ENCODE measurements at places on chromosomes 6 and 20.
A peak's percentile ranks its signal among the peaks of the same experiment; 100 is the strongest.

- DNase-seq = no peak
Observed at GRCh38 chr20:49984426-49985153, 1.8 kb downstream of the SNAI1 start.

GRCh38 chr20:14950633-14951032 is 613.2 kb upstream of the FLRT3 start:
- DNase-seq = no peak

GRCh38 chr20:17624070-17624469 is 54.2 kb downstream of the DSTN start:
- DNase-seq = no peak

DNA sequence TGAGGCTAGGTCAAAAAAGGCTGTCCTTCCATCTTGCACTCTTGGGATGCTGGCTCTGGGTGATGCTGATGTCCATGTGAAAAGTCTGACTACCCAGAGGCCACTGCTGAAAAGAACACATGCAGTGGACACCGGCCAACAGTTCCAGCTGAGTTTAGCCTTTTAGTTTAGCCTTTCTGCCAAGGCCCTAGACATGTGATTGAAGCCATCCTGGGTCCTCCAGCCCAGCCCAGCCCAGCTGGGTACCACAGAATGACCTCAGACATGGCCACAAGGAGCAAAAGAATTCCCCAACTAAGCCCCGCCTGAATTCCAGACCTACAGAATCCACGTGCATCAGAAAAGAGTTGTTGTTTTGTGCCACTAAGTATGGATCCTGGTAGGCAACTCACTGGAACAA is 17.4 kb downstream of the PIGT start:
- DNase-seq = peak; percentile 63

DNA sequence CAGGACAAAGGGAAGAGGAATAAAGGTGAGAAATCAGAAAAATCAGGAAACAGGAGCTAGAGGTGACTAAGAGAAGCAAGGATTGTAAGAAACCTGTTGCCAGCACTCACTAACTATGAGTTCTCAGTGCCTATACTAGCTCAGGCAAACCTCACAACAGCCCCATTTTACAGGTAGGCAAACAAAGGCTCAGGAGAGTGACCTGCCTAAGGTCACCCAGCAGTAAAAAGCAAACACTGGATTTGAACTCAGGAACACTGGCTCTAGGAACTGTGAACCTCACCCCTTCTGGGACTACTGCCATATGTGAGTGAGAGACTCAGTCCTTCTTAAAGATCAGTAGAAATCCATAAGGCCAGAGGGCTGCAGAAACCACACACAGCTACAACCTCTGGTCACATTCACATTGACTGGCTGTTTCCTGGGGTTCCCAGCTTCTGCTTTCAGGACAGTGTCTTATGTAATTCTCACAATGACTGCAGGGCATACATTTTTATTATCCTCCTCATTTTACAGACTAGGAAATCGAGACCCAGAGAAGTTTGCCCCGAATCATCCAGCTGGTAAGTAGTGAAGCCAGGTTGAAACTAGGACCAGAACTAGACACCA is 80.7 kb upstream of the MAFB start:
- DNase-seq = no peak

- no peak for DNase-seq
Observed at GRCh38 chr6:40849546-40849945, 189.5 kb downstream of the UNC5CL start.

GRCh38 chr6:113306552-113307145 is 550.5 kb upstream of the MARCKS start:
- no peak for DNase-seq

- no peak for DNase-seq
Observed at GRCh38 chr6:48429021-48429420, 318.0 kb upstream of the PTCHD4 start.

GRCh38 chr20:25297141-25297905 is 49.4 kb downstream of the PYGB start:
- DNase-seq = no peak

- no peak for DNase-seq
Observed at GRCh38 chr6:123966618-123967017, 163.0 kb downstream of the NKAIN2 start.

GRCh38 chr20:16367948-16368560 is 205.2 kb downstream of the KIF16B start:
- DNase-seq = no peak

GRCh38 chr6:37092923-37093727 is 76.8 kb upstream of the PIM1 start:
- no peak for DNase-seq

- DNase-seq = no peak
Observed at GRCh38 chr20:22815206-22815551, 219.9 kb upstream of the SSTR4 start.

All from hypothalamus (tissue), 51 donors.